ENCODE measurements at places on chromosomes 2 and 18.

DNA sequence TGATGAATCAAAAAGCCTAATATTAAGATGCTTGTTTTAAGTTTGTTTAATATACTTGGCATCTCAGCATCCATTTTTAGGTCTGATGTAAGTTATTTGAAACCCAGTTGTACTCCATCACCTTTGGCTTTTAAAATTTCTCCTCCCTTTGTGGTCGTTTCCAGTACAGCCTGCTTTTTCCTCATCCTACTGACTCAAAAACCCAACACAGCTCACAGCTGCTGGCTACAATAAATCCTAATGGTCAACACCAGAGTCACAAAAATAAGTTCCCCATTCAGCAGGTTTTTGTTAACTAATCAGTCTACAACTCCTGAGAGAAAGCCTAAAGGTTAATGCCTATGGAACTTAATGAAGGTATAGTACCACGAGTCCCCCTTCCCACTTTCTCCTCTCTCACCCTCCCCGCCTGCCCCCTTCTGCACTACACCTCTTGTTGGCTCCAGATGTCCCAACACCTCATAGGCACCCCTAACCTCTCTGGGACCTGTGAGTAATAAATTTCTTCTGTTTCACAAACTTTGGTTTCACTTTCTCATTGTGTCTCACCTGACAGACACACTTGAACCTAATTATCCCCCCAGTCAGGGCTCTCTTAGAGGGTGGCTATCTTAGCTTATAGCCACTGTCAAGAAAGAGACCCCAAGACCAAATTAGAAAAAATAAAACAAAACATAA is 148.6 kb downstream of the GALNT1 start:
- DNase-seq, result no peak

GRCh38 chr2:48272199-48272598 is 257.8 kb upstream of the STON1 start:
- DNase-seq, result no peak

GRCh38 chr2:136162438-136162837 is 44.5 kb upstream of the CXCR4 start:
- no peak for DNase-seq

- no peak for DNase-seq
These were observed 149.9 kb downstream of the PLCL1 start for GRCh38 chr2:197954328-197954727.

GRCh38 chr2:238936162-238937052 is 88.5 kb downstream of the TWIST2 start:
- no peak for DNase-seq

GRCh38 chr2:69975136-69975852 is 13.9 kb upstream of the ASPRV1 start:
- no peak for DNase-seq

DNA sequence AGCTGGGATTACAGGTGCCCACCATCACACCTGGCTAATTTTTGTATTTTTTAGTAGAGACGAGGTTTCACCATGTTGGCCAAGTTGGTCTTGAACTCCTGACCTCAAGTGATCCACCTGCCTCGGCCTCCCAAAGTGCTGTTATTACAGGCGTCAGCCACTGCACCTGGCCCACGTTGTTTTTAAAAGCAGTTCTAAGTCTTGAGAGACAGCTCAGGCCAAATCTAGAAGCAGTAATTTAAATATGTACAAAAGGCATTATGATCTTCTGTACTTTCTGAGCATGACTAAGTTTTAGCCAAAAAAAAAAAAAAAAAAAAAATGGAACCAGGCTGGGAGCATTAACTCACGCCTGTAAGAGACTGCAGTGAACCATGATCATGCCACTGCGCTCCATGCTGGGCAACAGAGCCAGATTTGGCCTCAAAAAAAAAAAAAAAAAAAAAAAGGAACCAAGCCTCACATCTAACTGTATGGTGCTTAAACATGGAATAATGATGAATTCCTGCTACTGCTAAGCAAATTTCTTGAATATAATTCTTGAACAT is 4.0 kb downstream of the ABHD3 start:
- no peak for DNase-seq

GRCh38 chr18:29780816-29781215 is 1261.7 kb downstream of the DSC3 start:
- no peak for DNase-seq

- no peak for DNase-seq
These were observed 124.1 kb upstream of the XIRP2 start for GRCh38 chr2:166764216-166764615.

Data from activated T-helper 1 cell treated with anti-CD3 and anti-CD28 coated beads, Interleukin-2, amount 50 U/mL, for 16 hours (primary cell).